ENCODE measurements at places on chromosomes 1 and 21.

DNA sequence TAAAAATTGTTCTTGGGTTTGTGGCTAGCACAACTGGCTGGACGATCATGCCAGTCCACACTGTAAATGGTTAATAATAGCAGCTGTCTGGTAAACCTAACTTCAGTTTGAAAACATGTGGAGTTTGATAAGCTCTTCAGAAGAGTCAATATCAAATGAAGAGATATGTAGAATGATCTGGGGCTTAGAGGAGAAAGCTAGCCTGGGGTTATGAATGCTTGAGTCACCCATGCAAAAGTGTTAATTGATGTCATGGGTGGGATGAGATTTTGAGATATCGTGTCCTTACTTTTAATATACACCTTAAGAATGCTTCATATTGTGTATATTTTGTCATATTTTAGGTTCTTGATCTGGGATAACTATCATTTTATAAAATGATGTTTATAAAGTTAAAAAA lies 554.7 kb upstream of the ZRANB2 start:
- no peak overlapping the region for H3K27ac ChIP-seq
- H3K4me1 ChIP-seq: no peaks in the 10 kb centered on the region
- H3K36me3 ChIP-seq: no peaks in the 10 kb centered on the region
- H3K27me3 ChIP-seq: no peaks in the 10 kb centered on the region
- DNase-seq: no peak

- H3K27me3 ChIP-seq: no peaks in the 10 kb centered on the region
- DNase-seq: no peak
- no peak overlapping the region for H3K27ac ChIP-seq
- no peak overlapping the region for H3K4me3 ChIP-seq
- H3K4me1 ChIP-seq: no peaks in the 10 kb centered on the region
Observed at GRCh38 chr21:14491269-14491681, 54.8 kb downstream of the SAMSN1 start.

GRCh38 chr1:64956733-64957441 lies 9.5 kb downstream of the JAK1 start:
- no peaks in the 10 kb centered on the region for H3K36me3 ChIP-seq
- H3K27me3 ChIP-seq: no peaks in the 10 kb centered on the region
- no peak for DNase-seq
- no peak overlapping the region for H3K4me3 ChIP-seq

GRCh38 chr1:41712695-41713094 lies 206.0 kb downstream of the HIVEP3 start:
- H3K27me3 ChIP-seq: no peaks in the 10 kb centered on the region
- H3K27ac ChIP-seq: no peak overlapping the region
- H3K4me1 ChIP-seq: peaks cover 6% of the 10 kb centered on the region
- no peaks in the 10 kb centered on the region for H3K36me3 ChIP-seq
- no peak for DNase-seq
- no peak overlapping the region for H3K4me3 ChIP-seq

GRCh38 chr1:229258757-229259060 lies 12.2 kb upstream of the RAB4A start:
- DNase-seq: no peak
- H3K4me3 ChIP-seq: no peak overlapping the region
- peaks cover 11% of the 10 kb centered on the region for H3K4me1 ChIP-seq
- no peaks in the 10 kb centered on the region for H3K27me3 ChIP-seq

DNA sequence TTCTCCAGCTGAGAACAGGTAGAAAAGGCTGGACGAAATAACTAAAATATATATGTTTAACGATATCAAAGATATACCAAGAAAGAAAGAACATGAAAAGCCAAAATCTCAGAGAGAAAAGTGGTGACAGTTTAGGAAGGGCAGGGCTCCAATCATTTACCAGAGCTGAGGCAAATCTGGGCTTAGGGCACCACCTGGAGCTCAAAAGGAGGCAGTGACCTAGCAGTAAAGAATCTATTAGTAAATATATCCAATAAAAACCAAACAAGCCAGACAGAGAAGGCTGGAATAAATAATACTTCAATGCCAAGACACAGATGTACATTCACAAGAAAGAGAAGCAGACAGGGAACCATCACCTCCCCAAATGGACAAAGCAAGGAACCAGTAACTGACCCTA lies 43.5 kb downstream of the CHIA start:
- no peaks in the 10 kb centered on the region for H3K36me3 ChIP-seq
- H3K27me3 ChIP-seq: no peaks in the 10 kb centered on the region
- no peak for DNase-seq
- H3K4me3 ChIP-seq: no peak overlapping the region
- H3K4me1 ChIP-seq: no peaks in the 10 kb centered on the region

- H3K36me3 ChIP-seq: no peaks in the 10 kb centered on the region
- H3K27me3 ChIP-seq: no peaks in the 10 kb centered on the region
- H3K27ac ChIP-seq: no peak overlapping the region
- no peaks in the 10 kb centered on the region for H3K4me1 ChIP-seq
Observed at GRCh38 chr1:75673399-75673798, 51.1 kb upstream of the ACADM start.

DNA sequence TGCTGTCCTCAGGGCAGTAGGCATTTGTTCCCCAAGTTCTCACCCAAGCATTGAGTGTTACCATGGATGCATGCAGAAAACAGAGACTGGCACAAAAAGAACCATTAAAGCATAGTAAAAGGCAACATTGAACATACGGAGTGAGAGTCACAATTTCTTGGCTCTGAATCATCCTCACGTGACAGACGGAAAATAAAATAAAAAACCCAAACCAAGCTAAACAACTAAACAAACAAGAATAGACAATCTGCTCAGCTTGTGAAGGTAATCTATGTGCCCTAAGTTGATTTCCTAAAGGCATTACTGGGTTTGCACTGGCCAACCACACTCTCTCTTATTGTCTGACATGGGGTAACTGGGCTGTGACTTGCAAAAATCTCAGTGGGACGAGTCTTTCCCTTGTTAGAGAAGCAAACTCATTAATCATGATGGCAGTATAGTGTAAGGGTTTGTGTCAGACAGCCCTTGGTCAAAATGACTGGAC lies 306.0 kb downstream of the ASTN1 start:
- DNase-seq: no peak
- H3K27ac ChIP-seq: no peak overlapping the region
- peaks cover 2% of the 10 kb centered on the region for H3K4me1 ChIP-seq

DNA sequence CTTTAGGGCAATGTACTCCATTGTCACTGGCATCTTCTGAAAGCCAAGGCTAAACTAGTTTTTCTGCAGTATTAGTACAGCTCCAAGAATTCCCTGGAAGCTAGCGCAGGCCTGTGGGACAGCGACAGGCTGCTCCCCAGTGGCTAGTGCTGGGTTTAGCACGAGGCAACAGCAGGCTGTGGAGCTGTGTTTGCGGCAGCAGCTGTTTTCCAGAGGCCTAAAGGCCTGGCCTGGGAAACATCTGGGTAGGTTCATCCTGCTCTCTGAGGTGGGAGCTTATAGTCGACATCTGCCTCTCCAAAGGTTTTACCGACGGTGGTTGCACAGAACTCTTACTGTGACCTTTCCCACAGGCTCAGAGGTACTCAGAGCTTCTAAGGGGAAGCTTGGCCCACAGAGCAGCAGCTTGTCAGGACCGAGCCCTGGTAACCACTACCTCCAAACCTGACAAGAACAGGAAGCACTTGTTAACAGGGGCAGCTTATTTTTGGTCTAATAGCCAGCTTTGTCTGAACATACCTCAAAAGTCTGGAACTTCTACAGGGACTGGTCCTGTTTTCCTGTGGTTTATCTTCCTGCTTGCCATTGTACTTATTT lies 17.2 kb downstream of the CC2D1B start:
- H3K4me1 ChIP-seq: peaks cover 6% of the 10 kb centered on the region
- no peak for DNase-seq
- no peaks in the 10 kb centered on the region for H3K27me3 ChIP-seq
- peaks cover 62% of the 10 kb centered on the region for H3K36me3 ChIP-seq
- no peak overlapping the region for H3K27ac ChIP-seq

DNA sequence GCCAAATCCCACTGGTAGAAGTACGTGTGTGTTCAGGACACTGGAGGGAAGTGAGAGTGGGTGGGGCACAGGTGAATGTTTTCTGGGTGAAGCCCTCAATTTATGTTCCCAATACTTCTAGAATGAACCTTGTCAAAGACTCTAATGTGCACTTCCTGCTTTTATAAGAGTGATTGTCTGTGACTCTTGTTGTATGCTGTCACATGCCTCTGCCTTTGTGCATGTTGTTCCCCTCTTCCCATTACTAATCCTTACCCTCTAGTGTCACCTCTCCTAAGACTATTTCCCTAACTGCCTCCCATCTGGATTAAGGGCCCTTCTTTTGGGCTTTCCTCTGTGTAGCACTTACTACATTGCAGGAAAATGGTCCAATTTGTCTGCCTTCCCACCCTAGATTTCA lies 2.5 kb upstream of the LINGO4 start:
- H3K36me3 ChIP-seq: no peaks in the 10 kb centered on the region
- H3K27me3 ChIP-seq: no peaks in the 10 kb centered on the region
- no peak overlapping the region for H3K27ac ChIP-seq
- peaks cover 4% of the 10 kb centered on the region for H3K4me1 ChIP-seq

DNA sequence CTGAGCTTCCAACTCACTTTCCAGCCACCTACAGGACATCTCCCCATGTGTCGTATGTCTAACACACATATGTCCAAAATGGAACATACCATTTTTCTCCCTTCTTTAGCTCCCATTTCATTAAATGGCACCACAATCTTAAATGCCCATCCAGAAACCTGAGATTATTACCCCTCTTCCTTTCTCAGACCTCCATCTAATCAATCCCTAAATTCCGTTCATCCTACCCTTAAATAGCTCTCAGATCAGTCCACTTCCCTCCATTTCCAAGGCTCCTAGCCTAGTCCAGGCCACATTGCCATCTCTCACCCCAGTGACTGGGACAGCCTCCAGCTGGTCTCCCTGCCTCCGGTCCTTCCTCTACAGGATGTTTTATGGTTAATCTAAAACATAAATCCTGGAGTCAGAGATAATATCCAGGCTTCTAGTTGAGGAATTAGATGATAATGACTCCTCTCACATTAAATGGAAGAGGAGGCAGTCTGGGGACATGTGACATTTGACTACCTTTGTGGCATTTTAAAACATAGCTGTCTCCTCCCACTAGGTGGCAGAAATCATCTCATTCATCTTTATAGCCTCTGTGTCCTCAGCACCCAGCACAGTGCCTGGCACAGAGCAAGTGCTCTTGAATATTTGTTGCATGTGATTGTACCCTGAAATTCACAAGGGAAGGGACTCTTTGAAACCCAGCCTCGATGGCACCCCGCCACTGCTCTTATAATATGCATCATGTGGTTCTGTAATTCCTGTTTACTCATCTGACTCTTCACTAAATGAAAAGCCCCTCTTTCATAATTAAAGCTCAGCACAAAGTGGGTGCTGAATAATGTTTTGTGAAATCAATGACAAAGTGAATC lies 102.3 kb downstream of the TMEM53 start:
- H3K36me3 ChIP-seq: no peaks in the 10 kb centered on the region
- H3K27ac ChIP-seq: no peak overlapping the region
- H3K4me1 ChIP-seq: no peaks in the 10 kb centered on the region
- no peak for DNase-seq

GRCh38 chr1:71796006-71796405 lies 486.3 kb downstream of the NEGR1 start:
- DNase-seq: no peak
- H3K27me3 ChIP-seq: no peaks in the 10 kb centered on the region
- H3K36me3 ChIP-seq: no peaks in the 10 kb centered on the region
- no peak overlapping the region for H3K27ac ChIP-seq
- no peaks in the 10 kb centered on the region for H3K4me1 ChIP-seq

DNA sequence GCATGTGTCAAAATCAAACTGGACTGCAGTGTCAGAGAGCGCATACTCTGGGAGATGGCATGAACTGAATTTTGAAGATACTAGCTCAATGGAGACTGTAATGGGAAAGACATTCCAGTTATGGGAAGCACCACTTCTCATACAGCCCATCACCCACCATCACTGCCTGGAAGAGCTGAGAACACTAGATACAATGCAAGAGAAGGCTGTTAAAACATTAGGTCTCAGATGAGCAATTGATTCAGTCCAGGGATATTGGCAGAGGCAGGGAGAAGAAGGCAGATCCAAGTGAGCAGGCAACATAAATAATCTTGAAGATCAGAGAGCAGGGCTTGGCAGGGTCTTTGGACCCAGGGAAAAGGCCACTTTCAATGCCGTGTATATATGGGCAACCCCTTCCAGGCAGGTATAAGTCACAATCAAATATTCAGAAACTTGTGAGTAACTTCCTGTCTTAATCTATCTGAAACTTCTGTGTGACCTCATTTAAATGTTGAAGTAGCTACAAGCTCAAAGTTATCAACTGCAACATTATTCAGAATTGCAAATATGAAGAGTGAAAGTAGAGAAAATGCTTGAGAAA lies 290.3 kb upstream of the SGIP1 start:
- no peak for DNase-seq
- H3K36me3 ChIP-seq: no peaks in the 10 kb centered on the region
- H3K4me3 ChIP-seq: no peak overlapping the region
- H3K27me3 ChIP-seq: no peaks in the 10 kb centered on the region

GRCh38 chr1:189607477-189608096 lies 870.1 kb downstream of the BRINP3 start:
- no peak overlapping the region for H3K4me3 ChIP-seq
- no peaks in the 10 kb centered on the region for H3K4me1 ChIP-seq
- H3K27me3 ChIP-seq: no peaks in the 10 kb centered on the region
- DNase-seq: no peak
- no peak overlapping the region for H3K27ac ChIP-seq

GRCh38 chr1:3904006-3904842 lies 4.2 kb upstream of the C1orf174 start:
- H3K36me3 ChIP-seq: no peaks in the 10 kb centered on the region
- H3K27ac ChIP-seq: no peak overlapping the region
- peaks cover 9% of the 10 kb centered on the region for H3K4me1 ChIP-seq
- H3K27me3 ChIP-seq: no peaks in the 10 kb centered on the region
- no peak overlapping the region for H3K4me3 ChIP-seq
- peak; percentile 55 for DNase-seq

DNA sequence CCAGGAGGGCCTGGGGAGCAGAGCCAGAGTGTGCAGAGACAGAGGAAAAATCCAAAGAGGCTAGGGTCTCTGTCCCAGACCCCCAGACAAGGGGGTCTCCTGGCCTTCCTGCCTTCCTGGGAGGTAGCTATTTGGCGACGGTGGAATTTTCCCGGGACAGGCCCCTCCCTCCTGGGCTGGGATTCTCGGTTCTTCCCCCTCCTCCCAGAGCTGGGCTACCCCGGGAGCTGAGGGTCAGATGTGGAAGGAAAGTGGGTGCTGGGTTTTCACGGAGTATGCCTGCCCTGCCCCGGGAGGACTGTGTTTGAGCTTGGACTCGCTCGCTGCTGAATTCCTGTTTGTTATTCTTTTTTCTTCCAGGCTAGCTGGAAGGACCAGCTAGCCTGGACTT lies 759 bp downstream of the AMPD2 start:
- peak overlapping the region; percentile 84 for H3K27ac ChIP-seq
- H3K27me3 ChIP-seq: no peaks in the 10 kb centered on the region
- peak; percentile 81 for DNase-seq
- H3K36me3 ChIP-seq: no peaks in the 10 kb centered on the region

- no peak overlapping the region for H3K27ac ChIP-seq
- H3K36me3 ChIP-seq: no peaks in the 10 kb centered on the region
- no peaks in the 10 kb centered on the region for H3K4me1 ChIP-seq
- H3K4me3 ChIP-seq: no peak overlapping the region
- DNase-seq: no peak
- peaks cover 5% of the 10 kb centered on the region for H3K27me3 ChIP-seq
Observed at GRCh38 chr1:38365242-38365641, 318.6 kb upstream of the POU3F1 start.
